ENCODE measurements at places on chromosomes 4 and X. TPM values are rescaled to one million over a fixed set of nuclear protein-coding genes. Genes with fewer than 3 reads are reported as not detected.
A peak's percentile ranks its signal among the peaks of the same experiment; 100 is the strongest.

GRCh38 chrX:115609621-115610020 is 48.6 kb downstream of the PLS3 start:
- no peak for DNase-seq

The HSFX4 gene
- not detected for total RNA-seq

- DNase-seq = no peak
These were observed 203.4 kb downstream of the ANKRD50 start for GRCh38 chr4:124509151-124509550.

The CT45A2 gene
- total RNA-seq = not detected

DNA sequence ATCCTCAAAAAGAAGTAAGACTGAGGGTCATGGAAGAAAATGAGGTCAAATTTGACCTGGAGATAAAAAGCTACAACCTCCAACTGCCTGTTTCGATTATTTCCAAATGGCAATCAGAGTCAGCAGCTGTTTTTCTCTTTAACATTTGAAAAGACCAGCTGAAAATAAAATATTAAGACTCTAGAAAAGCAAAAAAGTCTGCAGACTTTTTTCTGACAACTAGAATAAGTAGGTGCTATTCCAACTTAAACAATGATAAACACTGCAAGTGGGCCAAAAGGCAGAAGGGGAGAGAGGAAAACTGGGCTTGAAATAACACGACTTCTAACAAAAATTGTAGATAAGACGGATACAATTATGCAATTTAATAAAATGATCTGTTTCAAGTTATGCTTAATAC is 110.4 kb downstream of the LRBA start:
- no peak for DNase-seq

DNA sequence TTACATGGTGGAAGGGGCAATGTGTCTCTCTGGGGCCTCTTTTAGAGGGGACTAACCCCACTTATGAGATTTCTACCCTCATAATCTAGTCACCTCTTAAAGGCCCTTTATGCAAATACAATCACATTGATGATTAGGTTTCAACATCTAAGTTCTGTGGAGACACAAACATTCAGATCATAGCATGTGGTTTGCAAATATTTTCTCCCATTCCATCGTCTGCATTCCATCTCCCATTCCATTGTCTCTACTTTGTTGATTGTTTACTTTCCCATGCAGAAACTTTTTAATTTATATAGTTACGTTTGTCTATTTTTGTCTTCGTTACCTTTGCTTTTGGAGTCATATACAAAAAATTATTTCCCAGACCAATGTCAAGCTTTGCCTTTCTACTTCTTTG is 927.5 kb upstream of the INTU start:
- DNase-seq = no peak

- DNase-seq = no peak
These were observed 8.9 kb downstream of the CPEB2 start for GRCh38 chr4:15011166-15011565.

DNA sequence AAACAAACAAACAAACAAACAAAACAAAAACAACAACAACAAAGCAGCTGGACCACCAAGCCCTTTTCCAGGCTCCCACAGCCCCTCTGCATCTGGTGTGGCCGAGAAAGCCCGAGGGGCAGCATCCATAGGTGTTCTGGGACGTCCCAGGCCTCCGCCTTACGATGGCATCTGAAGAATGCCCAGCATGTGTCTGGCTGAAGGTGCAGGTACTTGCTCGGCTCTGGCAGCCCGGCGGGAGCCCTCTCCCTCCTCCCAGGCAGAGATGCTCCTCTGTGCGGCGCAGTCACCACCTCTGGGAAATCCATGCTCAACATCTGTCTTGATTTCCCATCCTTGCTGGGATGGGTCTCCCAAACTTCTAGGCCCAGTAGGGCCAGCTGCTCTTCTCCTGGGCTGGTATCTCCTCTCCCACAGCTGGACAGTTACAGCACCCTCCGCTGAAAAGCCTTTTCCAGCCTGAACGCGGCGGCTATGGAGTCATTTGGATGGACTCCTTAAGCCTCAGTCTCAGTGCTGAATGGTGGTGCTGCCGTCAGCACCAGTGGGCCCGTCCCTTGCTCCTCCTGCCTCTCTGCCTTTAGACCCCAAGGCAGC is 4.3 kb downstream of the PSAPL1 start:
- DNase-seq = peak; percentile 69

Measured in foreskin keratinocyte (primary cell).